ENCODE measurements at places on chromosomes 5 and 9.

DNA sequence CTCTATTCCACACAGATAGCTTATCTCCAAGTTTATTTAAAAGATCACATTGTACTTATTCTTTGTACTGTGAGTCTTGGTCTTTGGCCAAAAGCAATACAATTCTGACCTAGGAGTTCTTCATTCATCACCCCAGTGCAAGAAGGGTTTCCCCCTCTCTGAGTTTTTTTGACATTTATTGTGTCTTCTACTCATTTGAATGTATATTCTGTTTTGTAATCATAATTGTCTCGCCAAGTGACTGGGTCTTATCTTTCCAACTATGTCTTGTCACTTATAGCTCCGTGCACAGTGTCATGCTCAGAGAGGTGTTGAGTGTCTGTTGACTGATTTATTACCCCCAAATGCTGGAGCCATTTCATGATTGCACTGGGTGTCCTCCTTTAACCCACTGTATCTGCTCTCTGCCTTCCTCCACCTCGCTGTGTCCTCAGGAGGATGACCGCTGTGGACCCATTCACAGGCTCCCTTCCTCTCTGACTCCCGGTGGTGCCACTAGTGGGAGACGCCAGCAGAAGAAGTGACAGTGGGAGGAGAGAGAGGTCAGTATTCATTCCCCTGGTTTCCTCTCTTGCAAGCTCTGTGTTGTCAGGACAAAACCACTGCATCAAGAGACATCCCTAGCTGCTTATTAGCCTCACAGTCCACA lies 11.2 kb upstream of the TRIO start:
- DNase-seq = no peak

DNA sequence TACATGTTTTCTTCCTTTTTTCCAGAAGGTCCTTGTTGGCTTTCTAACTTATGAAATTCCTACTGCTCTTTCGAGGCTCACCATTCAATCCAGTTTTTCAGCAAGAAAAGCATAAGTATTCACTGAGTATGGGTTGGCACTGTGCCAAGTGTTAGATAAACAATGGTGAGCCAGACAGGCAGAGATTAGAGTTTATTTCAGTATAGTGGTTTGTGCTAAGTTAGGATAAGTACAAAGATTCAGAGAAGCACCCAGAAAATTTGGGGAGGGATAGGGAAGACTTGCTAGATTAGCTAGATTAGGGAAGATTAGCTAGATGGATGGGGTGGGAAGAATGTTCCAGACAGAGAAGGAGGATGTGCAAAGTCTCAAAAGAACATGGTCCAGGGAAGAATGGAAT lies 122.9 kb downstream of the OXCT1 start:
- peak; percentile 27 for DNase-seq

GRCh38 chr5:82719368-82719767 lies 357.8 kb downstream of the TMEM167A start:
- no peak for DNase-seq

DNA sequence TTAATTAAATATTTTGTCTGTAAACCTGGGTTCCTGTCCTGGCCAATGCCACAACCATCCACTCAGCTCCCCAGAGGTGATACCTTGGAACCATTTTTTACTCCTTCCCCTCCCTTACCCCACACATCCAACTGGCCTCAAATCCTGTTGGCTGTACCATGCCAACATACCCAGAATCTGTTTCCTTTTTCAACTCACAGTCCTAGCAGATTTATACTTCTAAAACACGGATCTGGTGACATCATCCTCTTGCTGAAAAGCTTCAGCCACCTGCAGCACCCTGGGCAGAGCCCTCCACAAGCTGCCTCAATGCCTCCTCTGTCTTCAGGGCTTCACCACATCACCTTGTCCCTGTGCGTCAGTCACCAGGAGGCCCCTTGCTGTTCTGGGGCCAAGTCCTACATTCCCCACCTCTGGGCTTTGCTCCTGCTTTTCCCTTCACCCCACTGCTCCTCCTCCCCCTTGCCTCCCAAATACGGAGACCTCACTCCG lies 14.9 kb downstream of the SEMA6A start:
- DNase-seq = no peak

GRCh38 chr9:27278374-27278773 lies 18.6 kb downstream of the EQTN start:
- no peak for DNase-seq

GRCh38 chr9:113486327-113486726 lies 22.8 kb downstream of the RGS3 start:
- DNase-seq = no peak

DNA sequence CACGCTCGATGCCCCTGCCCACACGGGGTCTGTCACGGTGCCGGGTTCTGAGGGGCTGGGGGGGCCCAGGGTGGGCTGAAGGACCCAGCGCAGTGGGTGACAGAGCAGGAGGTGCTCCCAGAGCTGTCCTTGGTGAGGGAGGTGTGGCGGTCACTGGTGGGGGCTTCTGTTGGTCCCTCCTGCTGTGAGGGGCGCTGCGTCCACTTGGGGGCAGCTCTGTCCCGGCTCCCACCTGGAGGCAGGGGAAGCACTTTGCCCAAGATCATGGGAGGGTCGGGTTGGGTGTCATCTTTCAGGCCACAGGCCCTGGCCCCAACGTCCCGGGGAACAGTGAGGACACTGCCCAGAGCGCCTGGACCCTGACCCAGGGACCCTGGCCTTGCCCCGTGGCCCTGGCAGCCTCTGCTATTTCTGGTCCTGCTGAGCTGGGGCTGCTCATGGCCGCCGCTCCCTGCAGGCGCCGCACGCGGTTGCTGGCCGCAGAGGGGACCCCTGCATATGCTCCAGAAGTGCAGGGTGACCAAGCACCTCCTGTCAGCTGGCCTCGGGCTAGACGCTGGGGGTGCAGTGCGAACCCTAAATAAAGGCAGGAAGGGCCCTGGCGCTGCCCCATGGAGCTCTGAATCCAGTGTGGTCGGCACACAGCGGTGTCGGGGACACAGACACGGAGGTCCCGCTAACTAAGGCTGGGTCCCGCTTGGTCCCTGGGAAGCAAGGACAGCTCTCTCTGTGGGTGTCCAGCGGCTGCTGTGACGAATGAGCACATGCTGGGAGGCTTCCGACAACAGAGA lies 11.6 kb upstream of the RNU6ATAC start:
- DNase-seq = no peak

DNA sequence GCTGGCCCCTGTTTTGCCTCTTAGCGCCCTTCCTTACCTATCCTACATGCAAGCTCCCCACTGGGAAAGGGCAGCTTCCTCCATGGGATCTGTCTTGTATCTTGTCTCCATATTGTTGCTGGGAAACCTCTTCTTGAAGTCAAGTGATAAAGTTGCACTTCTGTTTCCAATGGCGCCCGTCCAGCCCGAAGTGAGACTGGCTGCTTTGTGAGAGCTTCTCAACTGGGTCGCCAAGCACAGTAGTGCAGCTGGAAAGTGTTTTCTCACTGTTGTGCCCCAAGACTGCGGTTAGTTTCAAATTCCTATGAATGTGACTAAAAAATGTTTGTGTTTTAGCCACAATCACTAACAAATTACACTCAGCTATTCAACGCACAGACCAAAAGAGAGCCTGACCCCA lies 506.6 kb upstream of the MPDZ start:
- DNase-seq = peak; percentile 47

- no peak for DNase-seq
These were observed 35.2 kb downstream of the MARVELD2 start for GRCh38 chr5:69450116-69450515.

GRCh38 chr5:33563983-33564908 lies 123.5 kb downstream of the TARS1 start:
- DNase-seq = no peak

GRCh38 chr5:130708754-130709153 lies 456.3 kb downstream of the HINT1 start:
- no peak for DNase-seq

- DNase-seq = peak; percentile 48
These were observed 500.0 kb downstream of the DIRAS2 start for GRCh38 chr9:90142580-90142979.

DNA sequence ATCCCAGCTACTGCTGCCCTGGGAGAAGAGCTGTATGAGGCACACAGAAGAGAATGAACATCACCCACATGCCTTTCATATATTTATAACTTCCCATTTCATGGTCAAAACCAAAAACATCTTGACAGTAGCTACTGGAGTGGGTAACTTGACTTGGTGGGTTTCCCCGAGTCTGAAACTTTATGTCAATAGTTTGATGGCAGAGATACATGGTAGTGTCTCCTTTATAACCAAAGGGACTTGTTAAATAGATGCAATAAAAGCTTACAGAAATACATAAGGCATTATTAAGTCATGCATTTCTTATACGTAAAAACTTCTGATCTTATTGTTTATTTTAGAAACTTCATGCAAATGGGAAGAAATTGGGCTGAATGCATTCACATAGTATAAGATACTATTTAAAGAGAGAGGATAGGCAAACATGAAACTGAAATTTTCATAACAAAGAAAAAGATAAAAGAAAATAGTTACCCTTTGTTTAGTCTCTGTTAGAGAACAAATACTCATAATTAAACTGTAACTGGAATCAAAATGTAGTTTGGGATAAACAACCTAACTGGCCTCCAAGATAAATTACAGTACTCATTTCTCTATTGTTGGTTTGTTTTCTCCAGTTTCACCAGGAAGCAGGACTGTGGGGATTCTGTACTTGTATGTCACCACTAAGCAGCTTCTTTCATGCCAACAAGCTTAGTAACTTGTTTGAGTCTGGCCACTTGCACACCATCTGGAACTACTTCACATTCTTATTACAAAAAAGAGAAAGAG lies 459.3 kb upstream of the MEF2C start:
- no peak for DNase-seq

DNA sequence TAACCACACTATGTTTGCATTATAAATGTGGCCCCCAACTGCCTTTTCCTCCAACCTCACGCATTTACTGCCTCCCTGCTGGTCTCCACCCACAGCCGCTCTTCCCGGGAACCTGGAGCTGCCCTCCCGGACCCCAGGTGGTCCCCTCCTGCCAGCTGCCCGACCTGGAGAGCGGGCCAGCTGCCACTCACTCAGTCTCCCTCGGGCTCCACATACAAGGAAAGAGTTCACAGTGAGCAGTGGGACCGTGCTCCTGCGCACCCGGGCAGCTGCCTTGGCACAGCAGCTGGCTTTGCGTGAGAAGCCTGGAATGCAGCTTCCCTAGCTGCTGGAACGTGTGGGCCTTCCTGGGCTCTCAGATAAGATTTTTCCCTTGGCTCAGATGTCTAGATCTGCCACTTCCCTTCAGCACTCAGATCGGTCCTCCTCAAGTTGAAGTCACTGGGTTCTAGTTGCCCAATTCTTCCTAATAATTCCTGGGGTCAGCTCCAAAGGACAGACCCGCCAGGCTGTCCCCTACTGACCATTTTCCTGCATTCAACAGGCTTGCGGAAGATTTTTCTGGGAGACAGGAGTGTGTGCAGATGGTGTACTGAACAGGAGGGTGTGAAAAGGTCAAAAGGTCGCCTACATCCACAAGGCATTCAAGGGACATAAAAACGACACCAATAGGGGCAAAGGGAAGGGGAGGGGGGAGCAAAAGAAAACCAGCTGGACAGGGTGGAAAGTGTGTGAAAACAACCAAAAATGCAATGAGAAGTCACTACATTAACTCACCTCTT lies 69.1 kb downstream of the MYO10 start:
- no peak for DNase-seq

DNA sequence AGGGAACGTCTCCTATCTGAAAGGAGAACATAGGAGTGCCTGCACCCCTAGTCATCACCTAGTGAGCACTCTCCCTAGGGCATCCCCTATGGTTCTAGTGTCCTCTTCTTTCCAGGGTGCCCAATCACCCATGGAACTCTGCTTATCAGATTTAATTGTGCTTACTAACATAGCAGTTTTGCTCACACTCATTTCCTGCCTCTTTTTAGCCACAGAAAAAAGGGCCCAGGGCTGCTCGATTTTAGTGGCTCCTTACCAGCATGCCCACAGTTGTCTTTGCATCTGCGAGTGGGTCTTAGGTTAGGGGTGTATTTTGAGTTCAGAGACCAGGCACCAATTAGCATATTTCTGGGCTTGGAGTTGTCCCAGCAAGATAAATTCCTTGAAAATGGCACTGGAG lies 1110.2 kb downstream of the TAF11L14 start:
- no peak for DNase-seq

- DNase-seq = no peak
These were observed 26.2 kb upstream of the SERINC5 start for GRCh38 chr5:80282054-80282453.

- no peak for DNase-seq
These were observed 74.0 kb downstream of the DIRAS2 start for GRCh38 chr9:90568667-90569066.

- no peak for DNase-seq
These were observed 88.1 kb upstream of the TLE1 start for GRCh38 chr9:81777482-81777881.

GRCh38 chr5:127609957-127610356 lies 38.9 kb upstream of the CTXN3 start:
- no peak for DNase-seq

GRCh38 chr9:110334871-110335270 lies 2.8 kb downstream of the TXNDC8 start:
- DNase-seq = no peak

GRCh38 chr5:40716000-40716399 lies 36.3 kb downstream of the PTGER4 start:
- peak; percentile 6 for DNase-seq

GRCh38 chr9:121559183-121559582 lies 59.5 kb upstream of the GGTA1 start:
- DNase-seq = no peak

GRCh38 chr9:30058463-30058862 lies 2326.0 kb upstream of the ACO1 start:
- DNase-seq = no peak

DNA sequence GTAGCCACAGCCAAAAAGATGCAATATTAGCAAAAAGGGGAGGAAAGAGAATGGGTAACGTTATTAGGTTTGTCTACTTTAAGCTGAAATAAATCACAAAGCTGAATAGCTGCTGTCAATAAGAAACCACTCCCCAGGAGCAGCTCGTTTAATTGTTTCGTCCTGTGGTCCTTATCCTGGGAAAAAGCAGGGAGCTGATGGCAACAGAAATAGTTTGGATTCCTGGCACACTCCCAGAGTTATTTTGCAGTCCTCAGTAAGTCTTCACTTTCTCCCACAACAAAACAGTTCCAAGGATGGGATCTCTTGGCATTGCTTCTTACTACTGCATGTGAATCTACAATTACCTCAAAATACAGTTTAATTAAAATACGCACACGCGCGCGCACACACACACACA lies 28.8 kb downstream of the FRMD3 start:
- no peak for DNase-seq

GRCh38 chr5:175216991-175217390 lies 227.0 kb downstream of the DRD1 start:
- no peak for DNase-seq

- no peak for DNase-seq
These were observed 1088.5 kb upstream of the CDH6 start for GRCh38 chr5:30104872-30105596.

DNA sequence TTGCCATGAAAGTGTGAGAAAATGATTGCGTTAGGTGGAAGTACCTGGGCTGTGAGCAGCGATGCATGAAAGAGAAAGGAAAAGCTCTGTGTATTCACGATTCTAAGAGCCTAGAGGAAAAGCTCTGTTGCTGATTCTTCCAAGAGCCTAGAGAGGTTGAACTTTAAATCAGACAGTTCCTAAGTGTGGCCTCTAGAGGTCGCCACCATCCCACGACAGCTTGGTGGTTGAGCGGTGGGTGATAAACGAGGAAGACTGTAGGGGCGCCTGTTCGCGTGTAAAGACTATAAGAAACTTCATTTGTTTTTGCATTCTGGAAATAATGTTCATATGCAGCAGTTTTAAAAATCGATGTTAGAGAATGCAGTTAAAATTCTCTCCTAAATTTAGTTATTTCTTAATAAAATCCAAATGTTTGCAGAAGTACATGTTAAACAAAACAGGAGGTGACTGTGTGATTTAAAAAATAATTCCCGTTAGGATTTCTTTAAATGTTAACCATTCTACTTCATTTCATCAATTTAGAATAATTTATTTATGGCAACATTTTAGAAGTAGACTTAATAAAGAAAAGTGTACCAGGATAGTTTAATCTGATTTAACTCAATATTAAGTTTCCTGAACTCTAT lies 107.7 kb downstream of the TENT4A start:
- peak; percentile 45 for DNase-seq
